ENCODE measurements at places on chromosomes 11 and 22. TPM values are rescaled to one million over a fixed set of nuclear protein-coding genes. Genes with fewer than 3 reads are reported as not detected.

Gene PRPF19
- 73.4 TPM for total RNA-seq

Gene RAG1
- 3.9 TPM for total RNA-seq

Gene MYOD1
- total RNA-seq: not detected

Gene USP2
- total RNA-seq: 0.63 TPM

Gene POTEH
- total RNA-seq: not detected

Gene UBE4A
- total RNA-seq: 51.8 TPM

Gene CAPN5
- 8.8 TPM for total RNA-seq

Gene OR9Q2
- total RNA-seq: not detected

Gene OTOG
- total RNA-seq: not detected

Gene FGF3
- total RNA-seq: not detected

Gene OR2D2
- total RNA-seq: 0.44 TPM

Gene P4HA3
- total RNA-seq: not detected

Gene GPR83
- total RNA-seq: not detected

Gene SVIP
- total RNA-seq: 24.2 TPM

Gene BIK
- 1.7 TPM for total RNA-seq

Gene KRTAP5-6
- total RNA-seq: not detected

Gene PRRG4
- total RNA-seq: 2.8 TPM

Gene CRYAB
- total RNA-seq: 51.2 TPM

Gene CD248
- 6.5 TPM for total RNA-seq

Gene OR52E2
- total RNA-seq: not detected

Gene CRELD2
- 38.1 TPM for total RNA-seq

Gene OVOL1
- total RNA-seq: not detected

Gene SLC17A6
- not detected for total RNA-seq

Gene LDLRAD3
- 9.6 TPM for total RNA-seq

Gene LAYN
- total RNA-seq: 13.7 TPM

Gene OR2AG2
- not detected for total RNA-seq

Gene MS4A15
- total RNA-seq: not detected

Gene CBLIF
- not detected for total RNA-seq

Gene CABP4
- 27.3 TPM for total RNA-seq

Gene RFPL2
- total RNA-seq: not detected

Gene OR5P2
- total RNA-seq: not detected

Gene OR51I1
- total RNA-seq: not detected

Gene GTSE1
- total RNA-seq: 1.5 TPM
